ENCODE measurements at places on chromosomes 5 and 9.
A peak's percentile ranks its signal among the peaks of the same experiment; 100 is the strongest.

DNA sequence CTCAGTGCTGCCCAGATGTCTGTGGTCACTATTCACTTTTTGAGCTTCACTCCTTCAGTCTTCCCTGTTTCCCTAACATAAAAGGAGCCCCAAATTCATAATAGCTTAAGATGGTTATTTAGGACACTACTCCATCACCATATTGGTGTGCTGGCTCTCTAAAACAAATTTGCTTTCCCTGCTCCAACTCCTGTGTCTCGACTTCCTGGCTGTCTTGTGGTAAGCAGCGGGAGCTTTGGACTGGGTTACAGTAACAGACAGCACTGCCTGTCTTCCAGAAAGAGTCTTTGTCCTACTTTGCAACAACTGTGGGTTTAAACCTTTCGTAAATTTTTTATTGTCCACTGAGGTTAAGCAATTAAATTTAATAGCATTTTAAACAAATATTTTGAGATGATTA is 389.4 kb downstream of the CDH9 start:
- no peak for DNase-seq

- no peak for DNase-seq
Measured at GRCh38 chr9:78566948-78567675, 270.2 kb downstream of the PSAT1 start.

DNA sequence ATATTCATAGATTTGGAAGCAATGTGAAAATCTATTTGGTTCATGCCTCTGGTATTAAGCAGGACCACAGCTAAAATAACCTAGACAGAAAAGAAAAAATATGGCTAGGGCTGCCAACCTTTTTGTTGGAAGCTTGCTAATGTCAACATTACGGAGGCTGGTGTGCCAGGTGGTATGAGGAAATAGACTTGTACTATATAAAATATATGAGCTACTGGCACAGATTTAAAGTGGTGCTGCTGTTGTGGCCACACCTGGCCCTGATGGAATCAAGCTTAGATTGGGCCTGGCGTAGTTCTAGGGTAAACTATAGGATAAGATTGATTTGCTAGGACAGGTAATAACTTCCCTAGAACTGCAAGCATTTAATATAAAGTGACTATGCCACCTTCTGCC is 10.6 kb upstream of the PARP8 start:
- no peak for DNase-seq

GRCh38 chr9:19156026-19156474 is 28.8 kb upstream of the PLIN2 start:
- DNase-seq: no peak

GRCh38 chr5:10867389-10868303 is 106.6 kb upstream of the DAP start:
- no peak for DNase-seq

GRCh38 chr9:89175828-89176261 is 2.8 kb downstream of the SHC3 start:
- DNase-seq: no peak

DNA sequence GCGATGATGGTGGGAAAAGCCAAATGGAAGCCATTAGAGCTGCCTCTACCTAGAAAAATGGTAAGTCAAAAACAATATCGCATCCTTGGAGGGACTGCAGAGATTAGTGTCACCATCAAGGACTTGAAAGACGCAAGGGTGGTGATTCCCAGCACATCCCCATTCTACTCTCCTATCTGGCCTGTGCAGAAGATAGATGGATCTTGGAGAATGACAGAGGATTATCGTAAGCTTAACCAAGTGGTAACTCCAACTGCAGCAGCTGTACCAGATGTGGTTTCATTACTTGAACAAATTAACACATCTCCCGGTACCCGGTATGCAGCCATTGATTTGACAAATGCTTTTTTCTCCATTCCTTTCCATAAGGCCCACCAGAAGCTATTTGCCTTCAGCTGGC is 23.8 kb downstream of the ERP44 start:
- DNase-seq: no peak

GRCh38 chr5:11854936-11855335 is 49.3 kb downstream of the CTNND2 start:
- DNase-seq: no peak

- no peak for DNase-seq
Measured at GRCh38 chr9:116937361-116937760, 250.3 kb downstream of the TRIM32 start.

DNA sequence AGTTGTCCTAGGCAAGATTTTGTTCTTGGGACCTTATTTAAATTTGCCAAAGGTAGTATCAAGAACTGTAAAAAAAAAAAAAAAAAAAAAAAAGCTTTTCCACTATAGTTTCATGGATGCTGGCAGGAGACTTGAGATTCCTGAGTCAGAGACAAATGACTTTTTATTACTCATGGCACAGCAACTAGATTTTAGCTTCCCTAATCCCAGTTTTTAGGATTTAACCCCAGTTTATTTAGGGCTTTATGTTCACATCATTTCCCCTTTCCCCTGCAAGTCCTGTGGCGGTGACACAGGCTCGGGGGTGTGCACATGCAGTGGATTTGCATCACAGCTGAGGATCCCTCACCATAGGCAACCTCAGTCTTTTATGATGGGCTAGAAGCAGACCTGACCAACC is 144.9 kb downstream of the GOLPH3 start:
- DNase-seq: no peak

DNA sequence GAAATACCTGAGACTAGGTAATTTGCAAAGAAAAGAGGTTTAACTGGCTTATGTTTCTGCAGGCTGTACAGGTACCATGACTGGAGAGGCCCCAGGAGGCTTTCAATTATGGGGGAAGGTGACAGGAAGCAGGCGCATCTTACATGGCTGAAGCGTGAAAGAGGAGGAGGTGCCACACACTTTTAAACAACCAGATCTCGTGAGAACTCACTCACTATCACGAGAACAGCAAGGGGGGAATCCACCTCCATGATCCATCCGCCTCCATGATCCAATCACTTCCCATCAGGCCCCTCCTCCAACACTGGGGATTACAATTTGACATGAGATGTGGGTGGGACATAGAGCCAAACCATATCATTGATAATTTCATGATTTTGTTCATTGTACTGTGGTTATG is 2.5 kb upstream of the MED27 start:
- no peak for DNase-seq

GRCh38 chr5:7745882-7746610 is 104.9 kb downstream of the CFAP90 start:
- peak; percentile 30 for DNase-seq

GRCh38 chr9:76425677-76426453 is 31.6 kb upstream of the RFK start:
- no peak for DNase-seq

DNA sequence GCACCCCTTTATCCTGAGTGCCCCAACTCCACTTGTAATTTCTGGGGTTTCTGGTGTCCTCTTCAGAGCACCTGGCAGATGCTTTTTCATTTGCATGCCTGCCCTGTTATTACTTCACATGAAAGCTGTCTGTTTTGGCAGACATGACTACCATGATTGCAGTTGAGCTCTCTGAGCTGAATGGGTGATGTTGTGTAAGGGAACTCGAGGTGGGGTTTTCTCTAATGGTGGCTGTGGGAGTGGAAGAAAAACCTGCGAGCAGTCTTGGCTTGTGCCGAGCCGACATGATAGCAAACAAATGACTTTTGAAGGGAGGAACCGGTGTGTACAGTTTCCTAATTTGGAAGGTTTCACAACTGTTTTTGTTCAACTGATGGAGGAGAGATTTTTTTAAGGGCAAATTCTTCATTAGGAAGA is 196.2 kb downstream of the AOPEP start:
- no peak for DNase-seq

DNA sequence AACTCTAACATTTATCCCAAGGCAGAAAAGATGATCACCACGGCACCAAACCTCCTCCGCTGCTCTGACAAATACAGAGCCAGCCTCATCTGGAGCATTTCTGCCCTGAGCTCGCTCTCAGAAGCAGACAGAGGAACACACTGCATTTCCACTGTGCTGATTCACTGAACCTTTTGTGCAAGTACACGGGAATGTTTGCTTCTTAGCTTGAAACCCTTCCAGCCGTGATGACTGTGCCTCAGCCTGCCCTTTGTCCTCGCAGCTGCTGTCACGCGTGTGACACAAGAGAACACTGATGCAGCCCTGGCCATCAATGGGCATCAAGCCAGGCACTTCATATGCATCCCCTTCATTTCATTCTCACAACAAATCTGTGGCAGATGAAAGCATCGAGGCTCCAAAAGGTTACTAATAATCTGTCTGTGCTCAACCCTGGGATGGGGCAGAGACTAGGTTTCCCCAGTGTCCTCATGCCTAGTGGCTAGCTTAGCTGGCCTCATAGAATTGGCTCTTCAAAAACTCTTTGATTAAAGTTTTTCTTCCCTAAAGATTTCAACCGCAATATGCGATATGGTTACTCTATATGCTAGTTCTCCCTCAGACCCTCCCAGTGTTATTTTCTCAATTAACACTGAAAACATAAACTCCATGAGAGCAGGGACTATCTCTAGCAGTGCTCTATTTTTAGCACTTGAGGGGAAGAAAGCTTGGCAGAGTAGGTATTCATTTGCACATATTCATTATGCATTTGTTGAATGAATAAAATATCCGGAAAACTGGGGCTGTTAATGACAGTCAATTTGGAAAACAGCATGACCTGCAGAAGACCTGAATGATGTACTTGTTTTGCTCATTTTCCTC is 7.3 kb downstream of the CDC14B start:
- no peak for DNase-seq

- DNase-seq: no peak
Measured at GRCh38 chr9:19378647-19379046, 1.4 kb downstream of the RPS6 start.

DNA sequence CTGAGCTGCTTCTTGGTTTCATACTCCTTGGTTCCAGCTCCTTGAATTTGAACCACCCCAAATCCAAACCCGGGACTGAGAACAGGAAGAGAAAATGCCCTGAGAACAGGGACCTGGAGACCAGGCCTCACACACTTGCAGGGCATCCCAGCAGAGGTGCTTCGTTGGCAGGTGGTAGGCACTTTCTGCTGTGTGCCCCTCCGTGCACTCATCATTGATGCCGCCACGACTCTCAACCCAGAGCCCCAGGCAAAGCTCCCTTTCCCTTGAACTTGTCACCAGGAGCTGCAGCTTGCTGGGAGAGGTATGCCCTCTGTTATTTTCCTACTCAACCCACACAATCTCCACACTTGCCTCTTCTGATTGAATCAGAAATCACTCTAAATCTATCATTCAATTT is 217.8 kb upstream of the IRX1 start:
- DNase-seq: no peak

DNA sequence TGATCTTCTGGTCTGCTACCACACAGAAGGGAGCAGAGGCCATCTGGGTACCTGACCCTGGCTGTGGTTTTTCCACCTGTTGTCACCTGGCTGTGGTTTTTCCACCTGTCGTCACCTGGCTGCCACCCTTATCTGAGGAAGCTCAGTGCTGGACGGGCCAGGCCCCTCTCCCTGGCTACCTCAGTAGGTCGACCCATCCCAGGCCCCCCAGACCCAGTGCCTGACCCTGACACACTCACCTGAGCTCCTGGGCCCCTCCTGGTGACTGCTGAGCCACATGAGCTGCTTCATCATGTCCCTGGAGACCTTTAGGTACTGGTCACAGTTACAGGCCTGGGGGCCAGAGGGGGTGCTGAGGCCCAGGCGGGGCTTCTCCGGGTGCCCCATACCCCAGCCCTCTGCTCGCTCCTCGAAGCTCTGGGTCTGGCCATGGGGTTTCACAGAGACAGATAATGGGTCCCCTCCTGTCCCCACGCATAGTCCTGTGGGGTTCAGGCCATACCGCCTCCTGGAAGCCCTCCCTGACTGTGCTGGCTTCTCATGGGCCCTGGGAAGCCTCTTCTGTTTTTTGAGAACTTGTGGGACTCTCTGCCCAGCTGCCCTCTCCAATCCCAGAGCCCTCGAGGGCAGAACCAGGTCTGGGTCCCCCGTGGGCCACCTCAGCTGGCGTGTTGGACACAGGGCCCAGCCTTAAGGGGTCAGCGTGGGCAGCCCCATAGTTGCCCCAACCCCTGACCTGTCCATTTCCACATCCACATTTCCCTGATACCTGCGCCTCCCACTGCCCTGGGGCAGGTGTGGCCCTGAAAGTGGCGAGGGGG is 7.5 kb upstream of the NRARP start:
- no peak for DNase-seq

- DNase-seq: no peak
Measured at GRCh38 chr9:128098297-128099230, 29.0 kb downstream of the PTGES2 start.

DNA sequence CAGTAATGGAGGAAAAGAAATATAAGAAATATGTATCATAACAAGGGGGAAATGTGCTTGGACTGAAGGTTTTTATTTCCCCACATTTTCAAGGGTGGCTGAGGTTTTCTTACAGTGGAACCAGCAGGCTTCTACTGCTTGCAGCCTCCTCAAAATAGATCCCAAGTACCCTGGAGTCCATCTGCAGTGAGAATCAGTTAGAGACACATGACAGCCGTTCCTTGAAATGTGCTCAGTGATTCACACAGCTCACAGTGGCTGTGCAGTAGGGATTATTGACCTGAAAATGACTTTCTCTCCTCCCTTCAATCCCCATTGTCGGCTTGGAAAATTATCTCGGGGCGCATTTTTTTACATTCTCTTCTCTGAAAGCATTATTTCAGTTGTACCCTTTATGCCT is 832.0 kb downstream of the TLR4 start:
- DNase-seq: no peak

GRCh38 chr5:82374637-82375036 is 96.5 kb upstream of the RPS23 start:
- no peak for DNase-seq

GRCh38 chr9:127828262-127829031 is 25.8 kb downstream of the FPGS start:
- no peak for DNase-seq

GRCh38 chr5:59722874-59723273 is 170.7 kb downstream of the PDE4D start:
- peak; percentile 1 for DNase-seq

DNA sequence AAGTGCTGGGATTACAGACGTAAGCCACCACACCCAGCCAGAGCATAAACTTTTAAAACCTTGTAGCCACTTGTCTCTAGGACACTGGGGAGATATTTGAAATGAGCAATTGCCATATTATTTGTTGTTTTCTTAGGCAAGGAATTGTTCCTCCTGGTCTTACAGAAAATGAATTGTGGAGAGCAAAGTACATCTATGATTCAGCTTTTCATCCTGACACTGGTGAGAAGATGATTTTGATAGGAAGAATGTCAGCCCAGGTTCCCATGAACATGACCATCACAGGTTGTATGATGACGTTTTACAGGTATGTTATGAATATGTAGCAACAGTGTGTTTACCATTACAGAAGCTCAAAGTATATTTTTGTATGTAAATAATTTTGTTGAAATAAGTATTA is 30.5 kb downstream of the SFXN1 start:
- no peak for DNase-seq

DNA sequence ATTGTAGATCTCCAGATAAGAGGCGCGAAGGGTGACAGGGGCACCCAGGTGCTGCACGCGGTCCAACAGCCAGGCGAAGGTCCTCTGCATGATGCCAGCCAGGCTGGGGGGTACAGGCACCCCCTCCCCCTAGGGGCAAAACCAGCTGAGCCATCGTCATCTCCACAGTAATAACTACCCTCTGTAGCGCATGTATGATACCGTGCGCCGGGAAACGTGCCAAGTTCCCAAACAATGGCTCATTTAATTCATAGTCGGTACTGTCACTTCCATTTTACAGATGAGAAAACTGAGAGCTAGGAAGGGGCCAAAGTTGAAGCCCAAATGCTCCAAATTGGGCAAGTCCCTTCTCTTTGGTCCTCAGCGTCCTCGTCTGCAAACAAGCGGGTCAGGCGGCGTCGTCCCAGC is 1.5 kb downstream of the KIF12 start:
- no peak for DNase-seq

- peak; percentile 37 for DNase-seq
Measured at GRCh38 chr5:119410448-119411159, 41.7 kb upstream of the HSD17B4 start.
